ENCODE measurements at places on chromosomes 2 and 18. TPM values are rescaled to one million over a fixed set of nuclear protein-coding genes. Genes with fewer than 3 reads are reported as not detected.

DNA sequence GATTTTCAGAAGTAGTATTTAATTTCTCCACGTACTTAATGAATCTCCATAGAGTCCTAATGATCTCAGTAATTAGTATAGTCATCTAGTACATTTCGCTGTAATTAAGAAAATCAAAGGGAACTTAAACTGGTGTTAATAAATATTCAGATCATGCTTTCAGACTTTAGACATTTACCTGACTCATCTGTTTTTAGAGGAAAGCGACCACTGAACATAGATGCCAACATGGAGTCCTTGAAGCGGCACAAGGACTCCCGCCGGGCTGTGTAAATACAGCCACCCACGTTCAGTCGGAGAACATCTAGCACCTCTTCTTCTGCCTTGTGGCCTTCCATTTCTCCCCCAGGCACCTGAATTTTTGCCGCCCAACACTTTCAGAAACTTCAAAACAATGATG is 3.2 kb downstream of the KCTD18 start:
- no peak overlapping the region for H3K27ac ChIP-seq
- DNase-seq, result no peak
- no peaks in the 10 kb centered on the region for H3K36me3 ChIP-seq
- H3K4me1 ChIP-seq, result peaks cover 8% of the 10 kb centered on the region
- H3K4me3 ChIP-seq, result no peak overlapping the region
- no peaks in the 10 kb centered on the region for H3K27me3 ChIP-seq

DNA sequence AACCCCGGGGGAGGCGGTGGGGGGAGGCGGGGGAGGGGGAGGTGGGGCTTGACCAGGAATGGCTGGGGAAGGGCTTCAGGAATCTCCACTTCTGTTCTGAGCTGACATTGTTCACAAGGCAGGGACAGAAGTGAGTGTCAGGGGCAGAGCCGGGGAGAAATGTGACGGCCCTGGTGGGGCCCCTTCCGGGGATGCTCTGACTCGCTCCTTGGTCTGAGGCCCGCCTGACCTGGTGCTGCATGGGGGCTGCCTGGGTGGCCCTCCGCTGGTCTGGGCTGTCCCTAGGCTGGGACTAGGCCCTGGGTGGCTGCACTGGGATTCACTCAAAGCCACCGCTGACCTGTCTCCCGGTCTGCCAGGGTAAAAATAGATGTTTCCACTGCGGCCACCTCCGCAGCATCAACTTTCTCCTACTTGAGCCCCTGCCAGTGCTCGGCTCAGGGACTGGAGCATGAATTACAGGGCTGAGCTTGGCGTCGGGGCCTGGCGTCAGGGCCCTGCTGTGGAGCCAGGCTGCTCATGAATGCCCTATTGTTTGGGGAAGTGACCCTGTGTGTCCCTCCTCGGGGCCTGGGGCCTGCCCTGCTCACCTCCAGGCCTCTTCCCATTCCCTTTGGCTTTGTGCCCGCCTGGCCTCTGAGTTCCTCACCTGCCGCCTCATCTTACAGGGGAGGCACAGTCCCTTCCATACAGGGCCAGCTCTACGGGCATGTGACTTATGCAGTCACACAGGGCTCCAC is 247.5 kb downstream of the DYSF start:
- H3K4me1 ChIP-seq, result peaks cover 16% of the 10 kb centered on the region
- H3K27ac ChIP-seq, result peak overlapping the region; percentile 59
- H3K27me3 ChIP-seq, result no peaks in the 10 kb centered on the region

DNA sequence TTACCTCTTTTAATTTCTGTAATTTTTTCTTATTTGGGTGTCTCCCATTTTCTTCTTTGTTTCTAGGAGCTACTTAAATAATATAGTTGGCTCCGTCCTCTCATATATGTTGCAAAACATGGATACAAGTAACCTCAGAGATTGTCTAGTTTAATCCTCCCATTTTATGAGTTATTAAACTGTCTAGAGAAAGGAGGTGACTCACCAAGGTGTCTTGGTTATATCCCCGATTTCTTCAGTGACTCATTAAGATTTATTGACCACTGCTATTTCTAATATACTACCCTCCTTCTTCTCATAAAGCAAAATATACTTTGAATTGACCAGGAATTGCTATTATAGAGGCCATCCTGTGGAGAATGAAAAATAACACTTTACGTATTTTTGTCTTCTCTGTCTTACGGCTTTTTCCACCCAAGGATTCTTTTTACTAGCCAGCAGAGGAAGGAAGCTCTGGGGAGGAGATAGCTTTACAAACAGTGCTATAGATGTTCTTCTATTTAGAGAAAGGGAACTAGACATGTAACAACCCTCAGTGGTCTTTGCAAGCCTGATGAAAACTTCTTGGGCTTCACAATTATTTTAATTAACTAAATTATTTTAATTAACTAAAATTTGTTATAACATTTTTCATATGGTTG is 300.4 kb upstream of the TNP1 start:
- no peaks in the 10 kb centered on the region for H3K27me3 ChIP-seq

DNA sequence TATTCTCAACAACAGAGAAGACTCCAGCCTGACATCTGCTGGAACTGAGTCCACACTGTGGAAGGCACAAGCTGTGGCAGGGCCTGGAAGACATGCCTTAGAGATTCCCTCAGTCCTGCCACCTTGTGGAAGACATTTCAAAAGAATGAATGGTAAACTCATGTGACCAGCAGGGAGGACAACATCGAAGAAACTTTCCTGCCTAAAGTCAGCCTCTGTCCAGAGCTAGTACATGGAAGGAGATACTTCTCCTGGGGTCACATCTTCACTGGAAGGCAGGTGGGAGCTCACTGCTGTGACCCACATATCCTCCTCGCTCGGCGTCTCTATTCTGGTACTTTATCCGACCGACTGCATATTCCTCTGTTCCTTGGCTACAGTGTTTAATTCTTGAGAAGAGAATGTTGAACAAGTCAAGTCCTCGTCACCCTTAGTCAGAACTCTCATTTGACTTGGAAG is 59.5 kb downstream of the PUM2 start:
- no peak overlapping the region for H3K27ac ChIP-seq
- H3K36me3 ChIP-seq, result no peaks in the 10 kb centered on the region
- DNase-seq, result peak; percentile 75
- H3K27me3 ChIP-seq, result no peaks in the 10 kb centered on the region
- H3K4me3 ChIP-seq, result no peak overlapping the region

DNA sequence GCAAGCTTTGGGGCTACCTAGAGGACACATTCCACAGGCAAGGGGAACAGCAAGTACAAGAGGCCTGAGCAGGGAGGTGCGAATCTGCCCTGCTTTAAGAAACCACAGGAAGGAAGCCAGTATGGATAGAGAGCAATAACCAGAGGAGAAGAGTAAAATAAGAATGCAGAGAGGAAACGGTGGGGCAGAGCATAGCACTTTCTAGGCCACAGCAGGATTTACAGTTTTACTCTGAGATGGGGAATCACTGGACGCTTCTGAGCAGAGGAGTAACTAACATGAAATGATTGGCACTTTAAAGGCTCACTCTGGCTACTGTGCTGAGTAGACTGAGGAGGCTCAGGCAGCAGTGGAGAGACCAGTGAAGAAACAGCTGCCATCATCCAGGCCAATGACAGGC is 23.8 kb downstream of the AAK1 start:
- no peaks in the 10 kb centered on the region for H3K36me3 ChIP-seq
- DNase-seq, result no peak
- H3K27ac ChIP-seq, result no peak overlapping the region
- no peaks in the 10 kb centered on the region for H3K27me3 ChIP-seq
- H3K4me3 ChIP-seq, result no peak overlapping the region

Gene COLEC12
- 4.5 TPM for total RNA-seq

Measured in testis (tissue), 5 donors.